ENCODE measurements at places on chromosomes 11 and 22.

DNA sequence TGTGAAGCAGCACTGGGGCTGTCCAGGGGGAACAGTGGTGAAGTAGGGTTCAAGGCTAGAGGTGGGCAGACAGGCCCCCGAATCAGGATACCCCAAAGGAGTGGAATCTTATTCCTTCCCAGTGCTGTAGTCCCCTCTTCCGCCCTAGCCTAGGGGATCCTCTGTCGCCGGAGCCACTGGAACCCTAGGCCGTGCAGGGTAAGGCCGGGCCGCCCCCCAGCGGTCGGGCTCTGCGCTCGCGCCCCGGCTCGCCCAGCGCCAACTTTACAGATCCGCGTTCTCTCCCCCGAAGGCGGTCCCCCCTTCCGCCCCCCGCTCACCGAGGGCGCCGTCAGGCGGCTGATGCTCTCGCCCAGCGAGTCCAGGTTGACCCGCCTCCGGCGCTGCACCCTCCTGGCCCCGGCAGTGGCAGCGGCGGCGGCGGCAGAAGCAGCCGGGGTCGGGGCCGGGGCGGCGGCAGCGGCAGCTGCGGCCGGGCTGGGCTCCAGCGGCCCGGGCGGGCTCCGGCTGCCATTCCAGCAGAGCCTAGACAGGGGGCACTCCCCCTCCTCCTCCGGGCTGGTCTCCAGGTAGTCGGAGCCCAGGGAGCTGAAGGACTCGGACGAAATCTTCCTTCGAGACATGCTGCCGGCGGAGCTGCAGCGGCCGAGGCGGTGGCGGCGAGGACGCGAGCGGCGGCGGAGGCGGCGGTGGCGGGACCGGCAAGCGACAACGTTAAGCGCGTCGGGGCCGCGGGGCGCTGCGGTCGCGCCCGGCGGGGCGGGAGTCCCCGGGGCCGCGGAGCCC lies 650 bp downstream of the GUCY1A2 start:
- no peak for DNase-seq

GRCh38 chr22:50081426-50082196 lies 3.6 kb downstream of the MLC1 start:
- no peak for DNase-seq

DNA sequence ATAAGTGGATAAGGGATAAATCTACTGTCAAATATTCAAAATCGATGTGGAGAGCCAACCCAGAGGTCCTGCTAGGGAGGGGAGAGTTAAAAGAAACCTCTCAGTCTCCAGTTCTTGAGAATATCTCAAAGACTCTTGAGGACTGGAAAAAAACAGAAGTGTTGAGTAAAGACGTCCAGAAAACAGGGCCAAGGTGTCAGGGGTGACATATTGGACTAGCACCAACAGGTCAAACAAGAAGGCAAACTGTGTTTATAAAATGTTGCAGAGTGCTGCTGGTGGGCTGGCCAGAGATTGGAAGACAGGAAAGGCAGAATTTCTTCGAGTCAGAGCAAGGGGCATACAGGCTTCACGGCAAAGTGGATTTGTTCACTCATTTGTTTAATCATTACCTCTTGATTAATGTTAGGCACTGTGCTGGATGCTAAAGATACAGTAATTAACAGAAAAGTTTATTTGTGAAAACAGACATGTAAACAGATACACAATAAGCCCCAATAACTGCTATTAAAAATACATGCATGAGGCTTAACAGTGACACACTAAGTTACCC lies 33.7 kb upstream of the SMPD1 start:
- no peak for DNase-seq

DNA sequence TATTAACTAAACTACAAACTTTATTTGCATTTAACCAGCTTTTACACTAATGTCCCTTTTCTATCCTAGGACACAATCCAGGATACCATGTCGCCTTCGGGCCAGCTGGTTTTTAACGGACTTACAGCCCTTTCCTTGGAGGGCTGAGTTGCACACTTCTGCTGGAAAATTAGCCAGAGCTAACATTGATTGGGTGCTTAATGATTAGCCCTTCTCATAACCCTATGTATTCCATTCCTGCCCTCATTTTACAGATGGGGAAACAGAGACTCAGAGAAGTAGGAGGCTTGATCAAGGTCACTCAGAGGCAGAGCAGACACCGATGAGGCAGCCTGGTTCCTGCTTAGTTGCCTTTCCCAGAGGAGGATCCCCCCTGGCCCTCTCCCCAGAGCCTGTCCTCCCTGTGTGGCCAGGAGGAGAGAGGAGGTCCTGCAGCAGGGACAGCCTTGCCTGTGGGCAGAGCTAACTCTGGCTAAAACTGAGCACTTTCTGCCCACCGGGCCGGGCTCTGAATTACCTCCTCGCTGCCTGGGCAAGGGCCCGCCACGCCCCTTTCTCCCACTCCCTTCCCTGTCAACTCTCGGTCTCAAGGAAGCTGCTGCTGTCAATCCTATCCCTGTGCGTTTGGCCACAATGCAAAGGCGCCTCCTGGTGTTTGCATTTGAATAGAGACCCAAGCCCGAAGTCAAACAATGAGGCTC lies 59.6 kb upstream of the PAX6 start:
- DNase-seq = no peak

DNA sequence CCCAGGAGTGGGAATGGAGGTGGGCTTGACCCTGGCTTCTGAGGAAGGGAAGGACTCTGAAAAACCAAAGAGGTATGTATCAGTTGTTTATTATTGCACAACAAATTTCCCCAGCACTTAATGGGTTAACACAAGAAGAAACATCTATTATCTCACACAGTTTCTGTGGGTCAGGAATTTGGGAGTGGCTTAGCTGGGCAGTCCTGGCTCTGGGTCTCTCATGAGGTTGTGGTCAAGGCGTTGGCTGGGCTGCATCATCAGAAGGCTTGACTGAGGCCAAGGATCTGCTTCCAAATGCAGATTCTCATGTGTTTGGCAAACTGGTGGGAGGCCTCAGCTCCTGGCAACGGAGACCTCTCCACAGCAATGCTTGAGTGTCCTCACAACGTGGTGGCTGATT lies 17.5 kb upstream of the SMIM38 start:
- DNase-seq = no peak

GRCh38 chr11:2580571-2581001 lies 119.2 kb downstream of the KCNQ1OT1 start:
- DNase-seq = no peak

DNA sequence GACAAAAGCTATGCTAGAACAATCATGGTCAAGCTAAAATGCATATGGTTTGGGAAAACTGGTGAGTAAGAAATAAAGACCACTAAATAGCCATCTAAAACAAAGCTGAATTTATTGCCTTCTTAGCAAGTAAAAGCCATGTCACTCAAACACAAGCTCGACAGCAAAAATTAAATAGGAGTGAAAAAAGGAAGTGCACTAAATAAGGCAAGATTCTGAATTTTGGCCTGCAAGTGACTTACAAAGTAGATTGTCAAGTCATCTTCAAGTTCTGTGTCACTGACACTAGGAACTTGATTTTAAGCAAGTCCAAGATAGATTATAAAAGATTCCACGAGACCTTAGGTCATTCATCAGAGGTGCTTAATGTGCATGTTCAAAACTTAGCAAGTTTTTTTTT lies 27.4 kb downstream of the TUG1 start:
- DNase-seq = no peak

GRCh38 chr22:20444325-20444724 lies 6.7 kb upstream of the SCARF2 start:
- DNase-seq = no peak

DNA sequence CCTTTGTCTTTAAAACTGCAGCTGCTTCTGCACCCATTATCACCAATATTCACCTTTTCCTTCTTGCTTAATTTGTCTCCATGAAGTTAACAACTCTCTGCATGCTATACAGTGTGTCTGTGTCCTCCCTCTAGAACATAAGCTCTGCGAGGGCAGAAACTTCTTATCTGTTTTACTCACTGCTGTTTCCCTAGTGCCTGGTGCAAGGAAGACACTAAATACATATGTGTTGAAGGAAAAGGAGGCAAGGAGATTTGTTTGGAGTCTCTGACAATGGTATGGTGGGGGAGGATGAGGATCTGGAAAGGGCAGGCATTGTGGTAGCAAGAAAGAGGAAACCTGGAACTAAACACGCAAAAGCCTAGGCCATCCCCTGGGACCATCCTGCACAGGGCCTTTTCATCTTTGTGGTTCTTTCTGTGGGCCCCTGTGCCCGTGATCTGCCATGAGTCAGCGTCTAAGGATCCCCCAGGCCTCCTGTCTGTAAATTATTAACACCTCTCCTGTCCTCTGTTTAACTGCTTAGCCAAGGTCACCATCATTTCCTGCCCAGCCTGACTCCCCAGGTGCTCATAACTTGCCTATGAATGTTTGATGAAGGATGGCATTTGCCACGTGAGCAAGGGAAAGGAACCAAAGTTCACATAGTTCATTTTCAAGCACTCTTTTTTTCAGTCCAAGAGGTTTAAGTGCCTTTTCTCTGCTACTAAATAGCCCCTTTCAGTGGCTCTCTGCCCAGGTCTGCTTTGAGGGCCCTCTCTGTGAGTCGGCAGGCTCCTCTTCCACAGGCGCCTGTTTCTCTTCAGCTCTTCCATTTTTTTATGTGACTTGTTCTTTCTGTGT lies 131.1 kb downstream of the RASSF10 start:
- no peak for DNase-seq

DNA sequence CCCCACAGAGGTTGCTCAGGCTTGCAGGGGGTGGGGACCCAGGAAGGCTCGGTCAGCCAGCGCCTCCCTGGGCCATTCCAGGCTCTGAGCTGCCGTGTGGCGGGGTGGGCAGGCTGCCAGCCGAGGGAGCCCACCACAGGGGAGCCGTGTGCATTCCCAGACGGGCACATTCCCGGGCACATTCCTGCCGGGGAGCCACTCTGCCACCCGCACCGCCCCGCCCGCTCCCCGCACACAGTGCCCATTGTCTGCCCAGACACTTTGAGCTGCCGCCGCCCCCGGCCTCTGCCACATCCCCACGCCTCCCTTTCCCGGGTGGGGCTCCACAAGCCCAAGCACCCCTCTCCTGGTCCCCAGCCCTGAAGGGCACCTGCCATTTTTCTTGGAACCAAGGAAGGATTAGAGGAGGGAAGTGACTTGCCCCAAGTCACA lies 27.4 kb downstream of the RPL3 start:
- DNase-seq = no peak

DNA sequence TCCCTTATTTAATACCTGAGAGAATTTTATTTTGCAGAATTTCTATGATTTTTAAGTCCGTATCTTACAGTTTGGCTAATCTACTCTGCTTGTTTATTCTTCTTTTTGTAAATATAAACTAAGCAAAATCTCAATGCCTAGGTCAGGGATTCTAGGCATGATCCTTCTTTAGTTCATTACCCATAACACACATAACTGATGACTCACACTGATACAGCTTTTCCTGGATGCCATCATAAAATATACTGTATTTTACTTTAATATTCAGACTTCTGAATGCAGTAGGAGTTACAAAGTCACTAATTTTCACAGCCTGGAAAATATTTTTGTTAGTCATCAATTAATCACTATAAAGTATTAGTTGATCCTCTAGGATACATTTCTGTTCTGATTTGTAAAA lies 898.2 kb upstream of the RAG2 start:
- DNase-seq = no peak

DNA sequence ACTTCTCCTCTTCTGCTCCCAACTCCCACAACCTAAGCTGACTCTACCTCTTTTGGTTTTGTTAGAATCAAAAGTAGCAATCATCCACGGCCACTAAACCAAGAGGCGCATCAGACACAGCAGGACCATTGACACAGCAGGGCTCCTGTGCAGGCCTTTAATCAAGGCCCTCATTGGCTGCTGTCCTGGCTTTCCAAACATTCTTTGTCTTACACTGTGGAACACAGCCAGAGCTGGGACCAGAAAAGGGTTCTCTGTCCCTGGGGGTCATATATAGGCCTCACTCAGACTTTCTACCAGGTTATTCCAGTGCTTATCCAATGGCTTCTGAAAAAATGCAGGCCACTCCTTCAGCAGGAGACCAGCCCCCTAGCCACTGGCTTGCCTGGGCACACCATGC lies 212.7 kb upstream of the NTM start:
- no peak for DNase-seq

DNA sequence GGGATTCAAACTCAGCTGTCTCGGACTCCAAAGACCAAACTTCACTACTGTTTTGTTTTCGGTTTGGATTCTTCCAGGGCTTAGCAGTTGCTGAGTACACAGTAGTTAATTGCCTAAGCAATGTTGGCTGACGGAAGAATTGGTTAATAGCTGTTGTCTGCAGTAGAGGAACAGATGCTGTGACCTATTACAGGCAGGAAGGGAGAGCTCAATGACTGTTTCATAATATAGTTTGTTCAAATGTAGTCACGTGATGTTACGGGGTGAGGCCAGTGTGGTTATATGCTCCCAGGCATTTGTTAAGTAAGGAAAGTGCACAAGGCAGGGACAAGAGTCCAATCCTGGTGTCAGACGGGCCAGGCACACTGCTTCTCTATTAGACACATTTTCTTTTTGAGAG lies 222.6 kb upstream of the CCDC90B start:
- no peak for DNase-seq

DNA sequence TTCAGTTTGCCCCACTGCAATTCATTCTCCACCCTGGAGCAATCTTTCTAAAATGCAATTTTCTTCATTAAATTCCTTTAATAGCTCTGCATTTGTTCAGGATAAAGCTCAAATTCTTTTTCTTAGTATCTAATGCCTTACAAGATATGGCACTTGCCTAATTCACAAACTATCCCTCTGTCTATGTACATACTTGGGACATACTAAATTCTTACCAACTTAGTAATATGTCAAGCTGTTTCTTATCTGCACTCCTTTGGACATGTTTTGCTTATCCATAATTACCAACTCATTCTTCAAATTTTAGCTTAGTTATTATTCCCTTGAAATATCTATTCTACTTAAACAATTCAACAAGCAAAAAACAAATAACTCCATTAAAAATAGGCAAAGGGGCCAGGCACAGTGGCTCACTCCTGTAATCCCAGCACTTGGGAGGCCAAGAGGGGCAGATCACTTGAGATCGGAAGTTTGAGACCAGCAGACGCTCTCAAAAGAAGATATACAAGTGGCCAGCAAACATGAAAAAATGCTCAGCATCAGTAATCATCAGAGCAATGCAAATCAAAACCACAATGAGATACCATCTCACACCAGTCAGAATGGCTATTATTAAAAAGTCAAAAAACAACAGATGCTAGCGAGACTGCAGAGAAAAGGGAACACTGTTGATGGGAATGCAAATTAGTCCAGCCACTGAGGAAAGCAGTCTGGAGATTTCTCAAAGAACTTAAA lies 96.9 kb downstream of the FAM76B start:
- no peak for DNase-seq

Data from stimulated activated CD8-positive, alpha-beta memory T cell treated with anti-CD3 and anti-CD28 coated beads, Interleukin-7, amount 100 ng/mL, for 24 hours (primary cell).